ENCODE measurements at places on chromosomes 2 and 18.

- DNase-seq = no peak
These were observed 100.9 kb upstream of the TEX51 start for GRCh38 chr2:126797622-126798275.

- no peak for DNase-seq
These were observed 143.4 kb downstream of the NDUFA10 start for GRCh38 chr2:239881561-239882320.

DNA sequence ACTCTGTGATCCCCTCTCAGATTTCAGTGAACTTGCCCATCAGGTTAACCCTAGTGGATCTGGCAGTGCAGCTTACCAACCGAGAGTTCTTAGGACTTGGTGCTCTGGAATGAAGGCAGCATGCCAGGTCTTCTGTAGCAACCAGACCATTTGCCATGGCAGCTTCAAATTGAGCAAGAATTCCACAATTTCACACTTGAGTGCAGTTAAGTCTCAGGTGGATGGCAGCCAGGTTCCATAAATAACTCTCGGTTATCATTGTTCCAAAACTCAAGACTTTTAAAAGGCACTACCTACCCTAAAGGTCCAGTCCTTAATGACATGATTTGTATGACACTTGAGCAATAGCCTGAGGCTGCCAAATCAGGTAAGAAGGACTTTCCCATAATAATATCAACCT lies 48.1 kb downstream of the GALNT3 start:
- no peak for DNase-seq

GRCh38 chr2:101401906-101402305 lies 14.6 kb upstream of the CREG2 start:
- no peak for DNase-seq

GRCh38 chr2:121052521-121052920 lies 232.5 kb downstream of the TFCP2L1 start:
- DNase-seq = no peak

GRCh38 chr2:152304836-152305235 lies 30.1 kb upstream of the FMNL2 start:
- no peak for DNase-seq

DNA sequence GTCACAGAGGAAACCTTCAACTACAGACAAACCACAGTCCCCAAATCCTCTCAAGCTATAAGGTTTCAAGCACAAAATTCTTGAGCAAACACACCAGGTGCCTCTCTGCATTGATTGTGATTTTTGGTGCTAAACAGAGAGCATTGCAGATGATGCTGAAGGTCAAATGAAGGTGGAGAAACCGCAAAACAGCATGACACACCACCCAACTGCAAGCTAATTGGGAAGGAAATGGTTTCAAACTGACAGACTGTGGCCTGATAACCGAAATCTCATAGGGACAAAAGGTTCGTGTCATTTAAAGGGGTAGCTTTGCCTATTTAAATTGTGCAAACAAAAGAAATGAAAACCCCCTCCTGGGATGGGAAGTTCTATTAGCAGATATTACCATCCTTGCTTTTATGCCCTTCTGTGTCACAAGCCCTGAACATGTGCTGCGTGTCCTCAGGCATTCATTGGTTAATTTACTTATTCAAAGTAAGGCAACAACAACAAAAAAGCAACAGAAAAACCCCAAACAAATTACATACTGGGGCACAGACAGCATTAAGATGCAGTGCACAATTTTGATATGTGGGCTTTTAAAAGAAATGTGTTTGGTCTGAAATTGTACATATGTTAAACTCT lies 154.9 kb downstream of the AQP4 start:
- DNase-seq = no peak

DNA sequence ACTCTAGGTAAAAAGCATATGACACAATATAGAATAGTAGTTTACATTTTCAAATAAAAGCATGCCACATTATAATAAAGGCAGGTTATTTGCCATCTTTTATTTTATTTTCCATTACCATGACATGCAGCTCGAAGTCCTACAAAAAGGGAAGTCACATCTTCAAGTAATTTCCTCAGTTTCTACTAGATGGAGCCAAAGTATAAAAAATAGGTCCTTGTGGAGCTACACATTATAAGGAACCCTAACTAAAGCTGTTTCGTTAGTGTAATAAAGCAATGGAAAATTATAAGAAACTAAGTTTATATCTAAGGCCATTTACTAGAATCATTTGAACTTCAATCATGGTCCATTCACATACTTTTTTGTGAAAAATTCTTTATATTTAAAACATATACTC lies 674.5 kb downstream of the KCNJ3 start:
- no peak for DNase-seq

- no peak for DNase-seq
These were observed 1977.7 kb upstream of the LRRTM1 start for GRCh38 chr2:82282111-82282882.

DNA sequence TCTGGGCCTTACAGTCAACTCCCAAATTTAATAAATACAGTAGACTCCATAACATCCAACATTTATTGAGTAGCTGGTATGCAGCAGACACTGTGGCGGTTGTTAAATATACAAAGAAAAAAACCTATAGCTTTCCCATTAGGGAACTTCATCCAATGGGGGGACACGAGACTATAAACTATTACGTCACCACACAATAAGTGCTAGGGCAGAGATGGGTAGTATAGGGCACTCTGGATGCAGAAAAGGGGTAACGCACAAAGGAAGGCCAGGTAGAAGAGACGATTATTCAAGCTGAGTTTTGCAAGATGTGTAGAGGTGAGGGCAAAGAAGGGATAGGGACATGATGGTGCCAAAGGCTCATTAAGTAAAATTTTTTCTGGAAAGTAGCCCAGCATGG lies 10.8 kb downstream of the CHN1 start:
- DNase-seq = no peak
